ENCODE measurements at places on chromosomes 16 and 17.

GRCh38 chr16:1007284-1007850 is 25.8 kb downstream of the SOX8 start:
- no peak for DNase-seq

GRCh38 chr17:78957128-78957527 is 22.6 kb downstream of the LGALS3BP start:
- DNase-seq = no peak

- DNase-seq = no peak
These were observed 50.9 kb downstream of the CDH11 start for GRCh38 chr16:65070831-65071432.

DNA sequence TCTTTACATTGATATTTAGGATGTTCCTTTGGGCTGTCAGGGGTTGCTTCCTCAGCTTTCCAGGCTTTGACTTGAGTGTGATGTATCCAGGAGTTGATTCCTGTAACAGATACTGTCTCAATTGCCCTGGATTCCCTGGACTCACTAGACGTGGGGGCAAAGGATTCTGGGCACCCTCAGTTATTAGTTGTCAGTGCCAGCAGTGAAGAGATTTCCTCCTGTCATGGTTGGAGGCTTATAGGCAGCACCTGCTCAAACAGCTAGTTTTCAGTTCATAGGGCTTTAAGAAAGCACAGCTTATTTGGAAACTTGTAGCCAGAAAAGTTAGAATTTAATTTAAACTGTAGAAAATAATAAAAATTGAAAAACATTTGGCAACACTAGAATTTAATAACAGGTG is 9.5 kb upstream of the B4GALNT2 start:
- no peak for DNase-seq

GRCh38 chr17:3167574-3167973 is 29.7 kb upstream of the OR1A2 start:
- no peak for DNase-seq

GRCh38 chr17:13581925-13582324 is 19.8 kb downstream of the HS3ST3A1 start:
- no peak for DNase-seq

GRCh38 chr17:73250851-73251640 is 10.6 kb downstream of the CPSF4L start:
- no peak for DNase-seq

DNA sequence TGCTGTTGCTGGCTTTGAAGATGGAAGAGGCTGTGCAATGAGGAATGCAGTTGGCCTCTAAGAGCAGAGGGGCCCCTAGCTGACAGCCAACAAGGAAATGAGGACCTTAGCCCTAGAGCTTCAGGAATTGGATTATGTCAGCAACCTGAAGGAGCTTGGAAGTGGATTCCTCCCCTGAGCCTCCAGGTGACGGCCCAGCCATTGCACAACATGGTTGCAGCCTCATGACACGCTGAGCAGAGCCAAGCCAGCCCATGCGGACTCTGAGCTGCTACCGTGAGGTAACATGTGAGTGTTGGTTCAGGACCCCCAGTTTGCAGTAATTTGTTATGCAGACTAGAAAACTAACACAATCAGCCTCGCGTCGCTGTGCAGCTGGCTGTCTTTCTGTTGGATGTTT is 20.2 kb downstream of the CCDC42 start:
- DNase-seq = no peak

DNA sequence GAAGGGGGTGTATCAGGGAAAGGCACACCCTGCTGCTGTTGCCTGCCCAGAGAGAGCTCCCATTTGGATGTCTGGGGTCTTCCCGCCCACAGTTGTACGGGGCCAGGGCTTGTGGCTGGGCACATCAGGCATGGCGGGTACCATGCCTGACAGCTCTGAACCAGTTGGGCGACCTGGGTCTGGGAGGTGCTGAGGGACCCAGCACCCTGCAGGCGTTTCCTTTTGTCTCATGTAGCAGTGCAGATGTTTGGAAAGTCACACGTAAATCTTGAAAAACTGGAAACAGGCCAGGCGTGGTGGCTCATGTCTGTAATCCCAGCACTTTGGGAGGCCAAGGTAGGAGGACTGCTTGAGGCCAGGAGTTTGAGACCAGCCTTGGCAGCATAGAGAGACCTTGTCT is 8.4 kb upstream of the JPT2 start:
- DNase-seq = no peak

GRCh38 chr16:58454178-58454577 is 45.8 kb upstream of the NDRG4 start:
- no peak for DNase-seq

DNA sequence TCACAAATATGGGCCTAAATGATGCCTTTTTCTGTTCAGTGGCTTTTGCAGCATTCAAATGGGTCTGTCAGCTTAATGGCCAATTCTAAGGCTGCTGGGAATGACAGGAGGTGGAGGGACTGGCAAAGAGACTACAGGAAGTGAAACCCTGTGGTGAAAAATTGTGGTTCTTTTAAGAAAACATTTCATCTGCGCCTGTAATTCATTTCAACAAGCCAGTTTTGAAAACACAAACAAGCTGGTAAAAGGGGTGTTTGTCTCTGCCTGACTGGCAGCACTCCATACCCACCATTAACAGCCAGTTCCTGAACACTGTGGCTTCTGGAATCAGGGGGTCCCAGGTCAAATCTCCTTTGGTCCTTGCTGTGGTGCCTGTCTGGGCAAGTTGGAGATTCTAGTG is 3.6 kb upstream of the KDM8 start:
- no peak for DNase-seq

DNA sequence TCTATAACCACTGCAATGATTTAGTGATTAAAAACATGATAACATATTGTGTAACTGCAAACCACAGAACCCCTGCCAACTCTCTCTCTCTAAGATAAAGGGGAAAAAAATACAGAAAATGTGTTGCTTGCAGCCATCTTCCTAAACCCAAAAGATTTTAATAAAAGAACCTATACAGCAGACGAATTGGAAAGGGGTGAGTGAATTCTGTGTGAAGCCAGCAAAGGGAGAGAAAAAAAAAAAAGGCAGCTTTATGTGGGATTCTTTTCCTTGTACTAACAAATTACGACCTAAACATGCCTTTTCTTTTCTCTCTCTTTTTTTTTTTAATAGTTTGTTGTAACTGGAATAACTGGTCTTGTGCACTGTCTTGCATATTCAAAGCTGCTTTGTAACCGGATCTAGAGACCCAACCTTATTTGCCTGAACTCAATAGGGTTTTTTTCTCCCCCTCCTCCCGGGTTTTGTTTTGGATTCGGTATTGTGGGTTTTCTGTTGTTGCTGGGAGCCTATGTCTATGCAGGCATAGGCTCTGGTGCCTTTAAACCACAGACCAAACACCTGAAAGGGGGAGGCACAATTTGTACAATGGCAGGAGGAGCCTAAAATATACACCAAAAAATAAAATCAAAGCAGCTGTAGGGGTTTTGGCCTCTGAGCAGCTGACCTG is 7.0 kb upstream of the ZFHX3 start:
- peak; percentile 38 for DNase-seq

- DNase-seq = no peak
These were observed 26.1 kb downstream of the SPG7 start for GRCh38 chr16:89534252-89534756.

DNA sequence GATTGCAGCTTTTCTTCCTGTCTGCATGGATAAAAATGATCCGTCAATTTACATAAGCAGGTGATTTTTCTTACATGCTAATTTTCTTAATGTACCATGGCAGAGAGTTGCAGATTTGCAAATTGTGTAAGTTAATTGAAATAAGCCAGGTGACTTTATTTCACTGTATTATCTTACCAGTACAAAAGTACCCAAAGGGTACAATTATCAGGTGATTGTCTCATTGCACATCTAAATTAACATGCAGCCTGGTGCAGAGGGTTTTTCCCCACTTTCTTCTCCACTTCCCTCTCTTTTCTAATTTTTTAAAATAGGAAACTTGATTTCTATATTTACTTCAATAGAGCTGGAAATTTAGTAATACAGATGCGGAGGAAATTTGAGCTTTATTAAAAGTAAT is 11.2 kb downstream of the NLK start:
- DNase-seq = no peak

DNA sequence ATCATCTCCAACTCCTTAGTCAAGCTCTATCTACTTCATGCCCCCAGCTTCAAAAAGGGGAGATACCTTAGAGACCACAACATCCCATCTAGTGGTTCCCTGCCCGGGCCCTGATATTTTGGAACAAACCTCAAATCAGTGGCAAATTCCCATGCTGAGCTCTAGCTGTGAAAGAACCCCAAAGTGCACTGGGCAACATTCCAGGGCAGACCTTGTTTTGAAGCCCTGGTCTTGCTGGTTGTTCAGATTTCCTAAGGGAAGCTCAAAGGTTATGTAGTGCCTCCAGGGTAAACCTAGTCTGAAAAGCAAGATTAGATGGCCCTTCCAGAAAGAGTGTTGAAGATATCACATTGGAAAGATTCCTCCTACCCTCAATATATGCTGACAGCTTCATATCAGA is 16.3 kb downstream of the FAM117A start:
- DNase-seq = no peak

DNA sequence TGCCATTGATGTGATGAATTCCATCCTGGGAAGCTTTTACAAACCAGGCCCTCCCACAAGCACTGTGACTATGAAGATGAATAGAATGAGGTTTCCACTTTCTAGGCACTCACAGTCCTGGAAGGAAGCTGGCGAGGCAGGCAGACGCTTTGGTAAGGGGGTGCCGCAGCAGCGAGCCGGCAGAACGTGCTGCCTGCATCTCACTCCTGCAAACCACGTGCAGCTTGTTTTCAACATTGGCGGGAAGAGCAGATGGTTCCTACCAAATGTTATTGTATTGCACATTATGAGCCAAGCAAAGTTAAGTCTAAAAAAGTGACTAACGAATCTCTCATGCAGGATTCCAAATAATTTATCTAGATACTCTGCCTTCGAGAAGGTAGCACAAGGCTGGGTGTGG is 3.7 kb upstream of the DNAI2 start:
- DNase-seq = no peak

DNA sequence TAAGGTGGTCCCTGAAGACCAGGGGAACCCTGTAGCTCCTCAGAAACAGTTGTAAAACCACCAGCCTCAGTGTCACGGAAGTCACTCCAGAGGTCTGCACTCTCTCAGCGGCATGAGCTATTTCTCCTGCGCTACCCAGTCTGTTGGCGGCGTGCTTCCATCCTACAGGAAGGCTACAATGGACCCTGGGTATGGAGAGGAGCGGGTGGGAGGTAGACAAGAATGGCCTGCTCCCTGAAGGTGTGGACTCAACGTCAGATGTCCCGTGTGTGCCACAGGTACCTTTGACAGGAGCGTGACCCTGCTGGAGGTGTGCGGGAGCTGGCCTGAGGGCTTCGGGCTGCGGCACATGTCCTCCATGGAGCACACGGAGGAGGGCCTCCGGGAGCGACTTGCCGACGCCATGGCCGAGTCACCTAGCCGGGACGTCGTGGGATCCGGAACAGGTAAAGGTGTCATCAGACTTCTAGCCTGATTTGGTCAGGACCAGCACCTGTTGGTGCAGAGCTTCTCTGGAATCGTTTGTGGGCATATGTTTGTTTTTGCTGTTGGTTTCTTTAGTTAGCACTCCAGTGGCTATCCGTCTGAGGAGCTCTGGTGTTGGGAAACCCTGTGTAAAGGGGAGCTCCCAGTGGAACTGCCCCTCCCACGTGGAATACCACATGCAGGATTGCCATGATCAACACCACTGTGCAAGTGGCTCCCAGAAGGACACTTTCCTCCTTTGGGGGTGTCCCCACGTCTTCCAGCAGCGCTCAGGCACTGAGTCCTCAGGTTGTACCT is 31.4 kb upstream of the TBX2 start:
- no peak for DNase-seq

DNA sequence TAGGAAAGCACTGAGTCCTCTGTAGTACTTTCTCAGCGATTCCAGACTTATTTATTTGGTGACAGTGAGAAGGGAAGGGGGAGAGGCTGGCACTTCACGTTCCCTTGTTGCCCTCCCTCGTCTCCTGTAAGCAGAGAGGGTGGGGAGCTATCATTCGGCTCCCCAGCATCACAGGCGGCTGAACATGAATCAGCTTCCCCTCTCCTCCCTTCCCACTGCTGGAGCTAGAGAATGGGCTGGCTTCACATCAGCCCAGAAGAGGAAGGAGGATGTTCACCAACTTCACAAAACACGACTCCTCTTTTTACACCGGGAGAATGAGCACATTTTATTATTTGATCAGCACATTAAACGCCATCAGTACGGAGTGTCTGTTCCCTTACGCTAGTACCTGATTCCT is 6.7 kb upstream of the CMIP start:
- no peak for DNase-seq

- DNase-seq = no peak
These were observed 14.1 kb downstream of the DHRS7B start for GRCh38 chr17:21140911-21141310.

- DNase-seq = no peak
These were observed 397 bp downstream of the RIPOR1 start for GRCh38 chr16:67528870-67529581.

DNA sequence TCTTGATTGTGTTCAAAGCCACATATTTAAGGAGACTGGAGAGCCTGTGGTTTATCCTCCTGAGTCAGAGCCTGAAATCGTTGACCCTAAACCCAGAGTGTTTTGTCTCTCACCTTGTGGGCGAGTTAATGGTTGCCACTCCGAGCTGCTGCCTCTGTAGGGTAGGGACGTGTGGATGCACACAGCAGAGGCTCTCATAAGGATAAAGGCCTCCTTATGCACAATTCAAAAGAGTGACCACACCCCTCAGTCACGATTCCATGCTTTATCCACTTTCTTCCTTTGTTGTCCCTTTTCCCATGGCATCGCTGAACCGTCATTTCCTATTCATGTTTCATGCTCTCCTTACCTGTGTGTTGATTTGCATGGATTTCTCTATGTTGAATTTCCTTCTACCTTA is 805.0 kb upstream of the RBFOX1 start:
- peak; percentile 79 for DNase-seq

DNA sequence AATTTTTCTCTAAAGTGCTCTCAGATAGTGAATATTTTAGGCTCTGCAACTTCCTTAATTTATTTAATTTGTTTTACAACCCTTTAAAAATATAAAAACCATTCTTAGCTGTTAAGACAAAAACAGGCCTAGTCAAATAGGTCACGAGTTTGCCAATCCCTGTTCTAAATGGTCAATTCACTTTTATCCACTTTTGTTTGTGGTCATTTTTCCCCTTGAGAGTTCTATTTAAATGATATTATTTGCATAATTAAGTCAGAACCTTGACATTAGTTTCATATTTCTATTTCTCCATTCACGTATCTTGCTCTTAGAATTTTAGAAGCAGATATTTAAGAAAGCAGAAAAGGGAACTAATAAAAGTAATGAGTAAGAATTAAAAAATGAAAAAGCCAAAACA is 4.0 kb downstream of the AMFR start:
- no peak for DNase-seq

GRCh38 chr16:83968306-83968851 is 335 bp downstream of the NECAB2 start:
- DNase-seq = no peak

DNA sequence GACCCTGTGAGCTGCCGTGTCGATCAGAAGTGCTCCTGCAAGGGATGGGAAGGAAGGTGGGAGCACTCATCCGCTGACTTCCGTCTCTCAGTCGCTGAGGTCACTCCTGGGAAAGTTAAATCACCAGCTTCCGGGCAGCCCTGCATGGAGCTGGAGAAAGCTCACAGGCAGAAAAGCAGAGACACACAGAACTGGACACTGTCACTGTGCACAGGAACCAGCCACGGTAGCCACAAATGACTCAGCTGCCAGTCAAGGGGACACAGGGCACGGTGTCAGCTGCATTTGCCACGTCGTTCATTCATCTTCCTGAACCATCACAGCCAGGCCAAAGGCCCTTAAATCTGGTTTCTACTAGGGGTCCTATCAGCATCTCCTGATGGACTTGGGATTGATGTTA is 226.4 kb upstream of the PSMD7 start:
- no peak for DNase-seq

Measured in NCI-H748 treated with DMSO at 0.1 percent for 48 hours (cell line).